ENCODE measurements at places on chromosomes 6 and 20. TPM values are rescaled to one million over a fixed set of nuclear protein-coding genes. Genes with fewer than 3 reads are reported as not detected.

Gene TRERF1
- 2.3 TPM for total RNA-seq

Gene PRDM13
- total RNA-seq: not detected

Gene FKBP5
- total RNA-seq: 133 TPM

Gene DSP
- 127 TPM for total RNA-seq

Gene DDX27
- 18.2 TPM for total RNA-seq

Gene POPDC3
- not detected for total RNA-seq

Gene EFCAB8
- total RNA-seq: not detected

Gene TRIM31
- 0.26 TPM for total RNA-seq

Gene TRAPPC3L
- not detected for total RNA-seq

Gene LINC00237
- not detected for total RNA-seq

Measured in body of pancreas (tissue), 4 donors.